ENCODE measurements at places on chromosomes 2 and 18. TPM values are rescaled to one million over a fixed set of nuclear protein-coding genes. Genes with fewer than 3 reads are reported as not detected.

- no peak for DNase-seq
These were observed 11.7 kb downstream of the SLC4A3 start for GRCh38 chr2:219638948-219639755.

DNA sequence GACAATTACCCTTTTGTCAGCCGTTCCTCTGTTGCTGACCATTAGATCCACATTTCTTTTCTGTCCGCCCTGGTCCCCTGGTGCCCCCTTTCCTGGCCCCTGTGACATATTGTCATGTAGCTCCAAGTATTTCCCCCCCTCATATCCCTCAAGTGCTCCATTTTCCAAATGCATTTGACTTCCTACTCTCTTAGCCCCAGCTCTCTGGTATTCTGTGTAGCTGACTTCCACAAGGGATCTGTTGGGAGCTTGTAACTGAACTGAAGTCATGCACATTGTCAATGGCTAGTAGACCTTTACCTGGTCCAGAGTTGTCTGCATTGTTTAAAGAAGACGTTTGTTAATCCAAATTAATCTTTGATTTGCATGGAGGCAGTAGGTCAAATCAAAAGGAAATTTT lies 34.8 kb downstream of the LIPG start:
- DNase-seq, result no peak

DNA sequence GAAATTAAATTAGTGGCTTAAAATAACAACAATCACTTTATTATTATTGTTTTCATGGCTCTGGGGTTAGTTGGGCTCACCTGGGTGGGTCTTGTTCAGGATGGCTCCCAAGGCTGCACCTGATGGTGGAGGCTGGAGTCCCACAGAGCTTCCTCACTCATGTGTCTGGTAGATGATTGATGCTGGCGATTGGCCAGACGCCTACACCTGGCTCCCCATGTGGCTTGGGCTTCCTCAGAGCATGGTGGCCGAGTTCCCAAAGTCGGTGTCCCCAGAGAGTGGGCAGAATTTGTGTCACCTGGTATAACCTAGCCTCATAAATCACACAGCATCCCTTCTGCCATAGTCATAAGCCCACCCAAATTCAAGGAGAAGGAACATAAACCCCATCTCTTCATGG lies 18.2 kb downstream of the DBI start:
- DNase-seq, result no peak

DNA sequence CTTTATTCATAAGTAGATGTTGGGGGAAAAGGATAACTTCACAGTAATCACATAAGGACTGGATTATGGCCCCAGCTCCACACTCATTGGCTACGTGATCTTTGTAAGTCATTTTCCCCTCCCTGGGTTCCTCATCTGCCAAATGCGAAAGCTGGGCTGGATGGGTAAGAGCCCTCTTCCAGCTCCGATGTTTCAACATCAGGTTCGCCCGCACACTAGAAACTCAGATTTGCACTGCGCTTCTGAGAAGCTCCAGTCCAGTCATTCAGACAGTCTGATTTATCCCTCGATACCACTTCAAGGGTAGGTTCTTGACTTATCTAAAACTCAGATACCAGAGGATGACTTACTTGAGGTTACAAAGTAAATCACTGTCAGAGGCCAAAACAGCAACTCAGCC lies 31.0 kb upstream of the RMDN2 start:
- DNase-seq, result no peak

DNA sequence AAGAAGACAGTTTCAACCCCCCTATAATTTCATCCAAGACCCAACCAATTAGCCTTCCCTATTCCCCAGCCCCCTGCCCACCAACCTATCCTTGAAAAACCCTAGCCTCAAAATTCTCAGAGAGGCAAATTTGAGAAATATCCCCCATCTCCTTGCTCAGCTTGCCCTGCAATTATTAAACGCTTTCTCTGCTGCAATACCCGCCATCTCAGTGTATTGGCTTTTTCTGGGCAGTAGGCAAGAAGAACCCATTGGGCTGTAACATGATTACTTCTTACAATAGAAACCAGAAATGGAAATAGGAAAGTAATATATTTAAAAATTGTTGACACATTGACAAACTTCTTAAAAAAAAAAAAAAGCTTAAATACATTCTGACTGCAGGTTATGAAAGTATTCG lies 140.6 kb upstream of the CCDC150 start:
- no peak for DNase-seq

Gene GPN1
- 53.7 TPM for polyA plus RNA-seq

Gene DTNB
- polyA plus RNA-seq, result 23.8 TPM
